ENCODE measurements at places on chromosomes 4 and X.

DNA sequence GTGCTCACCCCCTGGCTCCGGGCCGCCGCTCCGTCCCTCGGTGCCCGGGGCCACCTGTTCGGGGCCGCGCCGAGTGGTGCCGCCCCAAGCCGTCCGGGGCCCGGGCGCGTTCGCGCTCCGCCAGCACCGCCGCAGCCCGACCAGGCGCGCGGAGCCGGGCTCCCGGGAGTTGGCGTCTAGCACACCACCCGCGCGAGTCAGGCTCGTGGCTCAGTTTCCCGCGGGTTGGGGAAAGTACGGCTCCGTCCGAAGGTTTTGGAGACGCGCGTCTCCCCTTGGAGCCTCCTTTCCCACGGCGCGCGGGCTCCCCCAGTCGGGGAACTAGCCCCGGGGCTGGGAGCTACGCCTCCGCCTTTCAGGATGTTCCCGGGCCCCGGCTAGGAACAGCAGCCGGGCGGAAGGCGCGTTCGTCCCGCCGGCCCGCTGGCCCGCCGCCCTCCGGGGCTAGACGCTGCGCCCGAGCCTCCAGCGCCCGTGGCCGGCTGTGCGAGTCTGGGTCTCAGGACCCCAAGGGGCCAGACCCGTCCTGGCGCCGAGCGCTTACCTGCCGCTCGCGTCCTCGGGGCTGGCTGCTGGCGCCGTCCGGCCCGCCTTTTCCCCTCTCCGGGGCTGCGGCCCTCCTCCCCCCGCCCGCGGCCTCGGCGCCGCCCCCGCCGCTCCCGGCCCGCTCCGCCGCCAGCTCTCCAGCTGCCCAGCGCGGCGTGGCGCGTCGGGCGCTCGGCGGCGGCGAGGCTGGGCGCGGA is at the start of gene ADGRG2:
Gene ADGRG2 (minus strand): TSS at position 571 of the 743 bp plus-strand sequence. CDS start 53,634 bp downstream, outside the sequence.
- no peak for DNase-seq

- DNase-seq, result no peak
These were observed 129.6 kb upstream of the BMP3 start for GRCh38 chr4:80900908-80901307.

DNA sequence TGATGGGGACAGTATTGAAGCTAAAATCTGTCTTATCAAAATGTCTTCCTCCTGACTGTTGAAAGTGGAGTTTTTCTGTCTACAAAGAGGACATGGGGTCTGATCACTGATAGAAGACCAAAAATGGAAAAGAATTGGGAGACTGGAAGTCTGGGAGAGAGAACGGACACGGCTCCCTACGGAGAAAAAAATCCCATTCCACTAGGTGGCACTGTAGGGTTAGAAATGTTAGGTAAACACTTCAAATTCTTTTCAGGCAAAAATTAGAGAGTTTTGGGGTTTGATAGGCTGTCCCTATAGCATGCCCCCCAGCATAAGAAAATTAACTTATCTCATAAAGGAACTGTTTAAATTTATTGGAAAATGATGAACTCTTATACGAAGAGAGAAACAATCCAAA is 200.5 kb downstream of the FAM133A start:
- peak; percentile 0 for DNase-seq

GRCh38 chr4:35052546-35052945 is 1191.8 kb downstream of the ARAP2 start:
- no peak for DNase-seq

GRCh38 chr4:69689599-69689998 is 36.6 kb upstream of the UGT2A1 start:
- peak; percentile 18 for DNase-seq

DNA sequence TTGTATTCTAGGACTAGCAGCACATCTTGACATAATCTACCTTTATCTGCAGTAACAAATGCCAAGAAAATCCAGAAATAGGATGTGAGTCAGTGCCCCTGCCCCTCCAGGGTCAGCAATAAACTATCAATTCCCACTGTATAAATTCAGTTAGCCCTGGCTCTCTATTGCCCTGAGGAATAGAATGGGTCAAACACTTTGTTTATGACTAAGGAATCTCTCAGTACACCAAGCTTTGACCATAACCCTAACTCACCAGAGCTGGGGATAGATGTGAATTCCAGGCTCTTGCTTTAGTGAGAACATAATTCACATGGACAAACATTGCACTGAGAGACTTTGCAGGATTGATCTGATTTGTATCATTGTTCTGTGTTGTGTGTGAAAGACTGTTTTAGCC is 82.3 kb downstream of the CXXC4 start:
- no peak for DNase-seq

DNA sequence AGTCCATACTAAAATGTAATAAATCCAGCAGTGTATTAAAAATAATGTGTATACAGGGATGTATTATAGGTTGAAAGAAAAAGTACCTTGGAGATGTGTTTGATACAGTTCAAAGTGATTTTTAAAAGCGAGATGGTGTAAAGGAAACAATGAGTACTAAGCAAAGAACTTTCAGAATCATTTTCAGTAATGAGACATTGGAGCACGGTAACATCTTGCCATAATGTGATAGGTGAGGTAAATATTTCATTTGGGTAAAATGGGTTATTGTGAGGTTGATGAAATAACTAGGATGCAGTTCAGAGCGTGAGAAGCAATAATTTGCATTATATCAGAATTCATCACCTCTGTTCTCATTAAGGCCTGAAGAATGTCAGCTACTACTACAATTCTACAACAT is 25.9 kb downstream of the EIF2S3 start:
- DNase-seq, result no peak

- DNase-seq, result peak; percentile 56
These were observed 41.3 kb downstream of the HTT start for GRCh38 chr4:3115637-3116270.

GRCh38 chr4:126563389-126563788 is 1069.4 kb upstream of the INTU start:
- DNase-seq, result no peak

DNA sequence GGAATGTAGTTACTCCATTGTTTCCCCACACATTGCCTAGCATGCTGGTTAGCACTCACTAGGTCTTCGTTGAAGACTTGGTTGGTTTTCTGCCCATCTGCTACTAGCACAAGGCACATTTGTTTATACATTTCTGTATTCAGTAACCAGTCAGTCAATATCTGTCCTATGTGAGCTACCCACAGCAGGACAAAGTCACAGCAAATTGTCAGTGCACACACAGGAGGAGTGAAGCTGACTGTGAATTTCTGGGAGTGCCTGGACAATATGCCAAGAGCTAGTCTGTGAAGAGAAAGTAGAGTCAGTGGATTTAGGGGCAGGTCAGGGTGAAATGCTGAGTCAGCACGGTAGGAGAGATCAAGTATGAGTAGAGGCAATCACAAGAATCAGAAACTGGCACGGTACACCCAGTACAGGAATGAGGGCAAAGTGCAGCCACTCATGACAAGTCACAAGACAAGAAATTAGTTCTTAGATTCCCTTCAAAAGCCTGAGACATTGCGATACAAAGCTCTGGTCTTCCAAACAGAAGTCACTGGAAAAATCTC is 1049.8 kb upstream of the POU3F4 start:
- DNase-seq, result no peak

GRCh38 chr4:140343303-140343702 is 30.1 kb upstream of the SCOC start:
- DNase-seq, result no peak

- no peak for DNase-seq
These were observed 135.3 kb downstream of the ZNF518B start for GRCh38 chr4:10321931-10322330.

GRCh38 chrX:118261151-118261550 is 84.8 kb upstream of the WDR44 start:
- no peak for DNase-seq

- no peak for DNase-seq
These were observed 87.7 kb downstream of the FAM13A start for GRCh38 chr4:88969271-88969670.

DNA sequence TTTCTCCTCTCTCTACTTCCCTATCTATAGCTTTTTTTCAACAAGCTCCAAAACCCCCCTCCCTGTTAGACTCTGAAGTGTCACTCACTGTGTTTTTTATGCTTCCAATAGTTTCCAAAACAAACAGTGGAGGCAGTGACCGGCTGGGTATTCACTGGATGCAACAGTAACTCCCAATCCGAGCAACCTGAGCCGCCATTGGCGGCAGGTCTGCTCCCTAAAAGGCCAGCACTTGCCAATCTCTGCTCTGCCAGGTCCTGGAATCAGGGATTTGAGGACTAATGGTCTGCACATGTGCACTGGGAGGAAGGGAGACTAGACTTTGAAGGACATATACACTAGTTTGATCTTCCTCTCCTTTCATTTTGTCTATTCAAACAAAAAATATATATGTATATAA is 7.1 kb downstream of the TBX22 start:
- DNase-seq, result no peak

- no peak for DNase-seq
These were observed 55.9 kb downstream of the FHDC1 start for GRCh38 chr4:152992027-152992426.

DNA sequence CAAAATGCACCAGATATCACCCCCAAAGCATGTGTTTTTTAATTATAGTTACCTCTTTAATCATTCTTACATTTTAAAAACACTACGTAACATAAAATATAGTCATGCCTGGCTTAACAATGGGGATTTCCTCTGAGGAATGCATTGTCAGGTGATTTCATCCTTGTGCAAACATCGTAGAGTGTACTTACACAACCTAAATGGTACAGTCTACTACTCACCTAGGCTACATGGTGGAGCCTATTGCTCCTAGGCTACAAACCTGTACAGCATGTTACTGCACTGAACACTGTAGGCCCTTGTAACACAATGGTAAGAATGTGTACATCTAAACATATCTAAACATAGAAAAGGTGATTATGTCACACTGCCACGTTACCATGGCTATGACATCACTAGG is 208.6 kb downstream of the SPOCK3 start:
- no peak for DNase-seq

- DNase-seq, result no peak
These were observed 199.9 kb downstream of the ENOX2 start for GRCh38 chrX:130702867-130703707.

- no peak for DNase-seq
These were observed 11.0 kb upstream of the DUSP9 start for GRCh38 chrX:153635788-153636668.
